Right hindlimb (tissue), 1 donor: ENCODE measurements at places on chromosomes 1 and 21.

GRCh38 chr1:228778026-228778425, 42.7 kb downstream of the RHOU start:
- no peak for DNase-seq

DNA sequence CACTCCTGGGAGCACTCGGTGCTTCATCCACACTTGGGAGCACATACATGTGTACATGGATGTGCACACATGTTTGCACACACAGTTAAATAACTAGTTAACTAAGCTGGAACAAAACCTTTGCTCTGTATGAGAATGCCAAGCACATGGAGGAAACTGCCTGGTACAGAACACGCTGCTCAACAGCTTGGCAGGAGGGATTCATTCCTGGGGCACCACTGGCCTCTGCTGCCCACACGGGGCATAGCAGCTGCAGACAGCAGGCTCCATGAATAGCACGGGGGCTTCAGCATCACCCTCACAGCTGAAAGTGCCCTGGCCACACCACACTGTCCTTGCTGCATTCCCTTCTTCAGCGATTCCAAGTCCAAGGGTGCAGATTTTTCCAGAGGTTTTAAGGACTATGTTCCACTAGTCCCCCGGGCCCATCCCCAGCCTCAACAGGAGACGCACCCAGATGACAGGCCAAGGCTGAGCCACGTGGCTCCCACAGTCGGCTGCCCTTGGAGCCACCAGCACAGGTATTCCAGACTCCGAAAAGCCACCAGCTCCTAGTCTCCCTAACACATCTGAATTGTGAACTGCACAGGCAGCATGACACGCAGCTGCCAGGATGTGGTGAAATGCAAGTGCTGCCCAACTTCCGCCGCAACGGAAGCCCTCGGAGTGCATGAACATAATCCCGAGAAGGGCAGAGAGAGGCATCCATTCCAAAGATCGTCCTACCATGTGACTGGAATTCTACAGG, 16.9 kb downstream of the NPHP4 start:
- peak; percentile 71 for DNase-seq

- no peak for DNase-seq
These were observed 17.0 kb upstream of the IGSF3 start for GRCh38 chr1:116684575-116684974.

- DNase-seq = no peak
These were observed 146.6 kb downstream of the VPS13D start for GRCh38 chr1:12376236-12377045.

DNA sequence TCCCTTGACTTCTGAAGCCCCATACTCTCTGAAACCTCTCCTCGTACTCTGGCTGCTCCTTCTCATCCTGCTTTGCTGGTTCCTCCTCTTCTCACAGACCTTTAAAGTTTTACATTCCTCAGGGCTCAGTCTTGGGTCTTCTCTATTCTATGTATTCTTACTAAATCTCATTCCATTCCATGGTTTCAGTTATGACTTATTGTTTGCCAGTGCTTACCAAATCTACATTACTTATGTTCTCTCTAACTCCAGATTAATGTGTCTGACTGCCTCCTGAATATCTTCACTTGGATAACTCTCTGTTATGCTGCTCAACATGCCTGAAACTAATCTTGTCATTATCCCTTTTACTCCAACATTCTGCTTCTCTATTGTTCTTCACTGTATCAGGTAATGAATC, 5.4 kb upstream of the SLC35D1 start:
- DNase-seq = no peak
